ENCODE measurements at places on chromosomes 5 and 9.
A peak's percentile ranks its signal among the peaks of the same experiment; 100 is the strongest.

- DNase-seq, result no peak
Measured at GRCh38 chr5:97363577-97363976, 180.5 kb upstream of the RIOK2 start.

DNA sequence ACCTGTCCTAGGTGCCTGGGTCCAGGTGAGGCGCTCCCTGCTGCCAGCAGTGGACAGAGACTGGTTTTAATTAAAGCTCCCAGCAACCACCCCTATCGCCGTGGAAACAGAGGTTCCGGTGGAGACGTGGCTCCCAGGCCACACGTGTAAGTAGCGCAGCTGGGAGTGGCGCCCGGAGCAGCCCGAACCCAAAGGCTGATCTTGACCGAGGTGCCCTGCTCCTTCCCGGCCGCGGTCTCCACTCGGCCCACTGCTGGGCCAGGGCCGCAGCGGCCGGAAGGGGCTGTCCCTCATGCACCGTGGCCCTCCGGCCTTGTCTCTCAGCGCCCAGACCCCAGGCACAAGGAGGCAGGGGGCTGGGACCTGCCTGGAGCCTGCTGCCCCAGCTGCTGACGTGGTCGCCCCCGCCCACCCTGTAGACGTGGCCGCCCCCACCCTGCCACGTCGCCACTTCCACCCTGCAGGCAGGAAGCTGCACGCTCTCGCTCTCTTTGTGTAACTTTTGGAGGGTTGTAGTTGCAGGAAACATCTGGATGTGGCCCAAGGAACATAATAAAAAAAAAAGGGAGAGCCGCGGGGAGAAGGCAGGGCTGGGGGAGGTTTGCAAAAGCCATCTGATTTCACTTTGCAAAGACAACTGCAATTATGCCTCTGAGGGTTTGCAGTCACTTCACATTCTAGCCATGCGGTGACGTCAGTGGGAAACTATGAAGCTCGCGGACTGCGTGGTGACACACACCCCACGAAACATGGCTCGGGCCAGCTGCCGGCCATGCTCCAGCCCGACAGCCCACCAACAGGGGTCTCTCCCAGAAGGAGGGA lies 129.9 kb downstream of the RXRA start:
- DNase-seq, result peak; percentile 39

DNA sequence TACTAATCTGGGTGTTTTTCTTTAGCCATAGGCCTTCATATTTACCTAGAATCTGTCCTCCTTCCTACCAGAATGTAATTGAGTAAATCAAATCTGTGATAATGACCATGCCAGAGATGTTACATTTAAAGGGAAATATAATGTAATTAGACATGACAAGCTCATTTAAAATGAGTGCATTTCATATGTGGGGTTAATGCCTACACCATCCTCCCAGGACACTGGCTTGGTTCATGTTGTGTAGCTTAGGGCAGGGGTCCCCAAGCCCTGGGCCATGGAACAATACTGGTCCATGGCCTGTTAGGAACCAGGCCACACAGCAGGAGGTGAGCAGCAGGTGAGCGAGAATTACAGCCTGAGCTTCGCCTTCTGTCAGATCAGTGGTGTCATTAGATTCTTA lies 276.9 kb upstream of the DAP start:
- no peak for DNase-seq

- no peak for DNase-seq
Measured at GRCh38 chr5:139256820-139257219, 36.7 kb upstream of the MATR3 start.

DNA sequence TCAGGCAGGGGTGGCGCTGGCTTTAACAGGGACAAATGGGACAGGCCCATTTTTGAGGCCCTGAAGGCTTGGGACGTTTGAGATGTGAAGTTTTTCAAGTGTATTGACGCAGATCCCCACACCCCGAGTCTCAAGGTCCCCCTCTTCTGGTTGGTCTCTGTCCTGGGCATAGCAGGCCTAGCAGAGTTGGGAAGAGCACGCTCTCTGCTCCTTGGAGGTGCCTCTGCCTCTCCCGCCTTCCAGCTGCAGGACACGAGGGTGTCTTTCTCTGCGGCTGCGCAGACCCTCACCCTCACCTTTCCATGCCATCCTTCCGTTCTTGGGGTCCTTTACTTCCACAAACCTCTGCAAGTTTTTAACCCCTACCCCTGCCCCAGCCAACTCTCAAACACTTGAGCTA lies 18.6 kb downstream of the ADAMTSL2 start:
- no peak for DNase-seq

GRCh38 chr9:138040446-138041430 lies 163.2 kb downstream of the CACNA1B start:
- DNase-seq, result no peak

DNA sequence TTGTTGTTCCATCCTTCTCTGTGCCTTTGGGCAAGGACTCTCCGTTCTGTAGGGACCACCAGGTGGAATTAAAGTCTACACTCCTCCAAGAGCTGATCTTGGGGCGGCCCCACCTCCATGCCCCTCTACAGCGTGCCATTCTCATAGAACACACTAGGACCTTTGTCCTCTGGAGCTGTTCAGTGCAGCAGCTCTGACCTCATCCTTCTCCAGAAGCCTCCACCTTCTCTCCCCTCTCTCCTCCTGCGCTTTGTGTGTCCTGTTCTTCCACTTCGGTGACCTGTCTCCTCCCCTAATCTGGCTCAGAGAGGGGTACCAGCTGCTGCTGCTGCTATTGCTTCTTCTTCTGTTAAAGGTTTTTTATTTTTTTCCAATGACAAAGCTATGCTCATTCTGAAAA lies 1.8 kb upstream of the MACROH2A1 start:
- no peak for DNase-seq

- no peak for DNase-seq
Measured at GRCh38 chr9:93298498-93299417, 114.8 kb downstream of the WNK2 start.

GRCh38 chr9:128575916-128576315 lies 23.5 kb downstream of the SPTAN1 start:
- DNase-seq, result no peak

DNA sequence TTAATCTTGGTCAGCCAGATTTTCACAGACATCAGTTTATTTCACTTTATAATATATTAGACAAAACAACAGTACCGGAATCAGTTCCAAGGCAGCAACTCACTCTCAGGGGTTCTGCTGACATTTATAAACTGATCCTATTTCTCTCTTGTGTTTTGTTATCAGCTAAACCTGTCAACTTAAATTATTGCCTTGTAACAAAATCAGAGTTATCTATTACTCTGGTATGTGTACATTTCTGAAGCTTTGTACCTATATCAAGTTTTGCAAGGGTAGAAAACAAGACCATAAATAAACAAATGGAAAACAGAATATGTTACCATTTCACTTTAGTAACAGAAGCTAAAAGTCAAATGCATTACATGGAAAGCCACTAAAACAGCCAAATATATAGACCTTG lies 122.1 kb downstream of the SIL1 start:
- no peak for DNase-seq

- no peak for DNase-seq
Measured at GRCh38 chr5:129356846-129357245, 103.3 kb upstream of the ADAMTS19 start.

DNA sequence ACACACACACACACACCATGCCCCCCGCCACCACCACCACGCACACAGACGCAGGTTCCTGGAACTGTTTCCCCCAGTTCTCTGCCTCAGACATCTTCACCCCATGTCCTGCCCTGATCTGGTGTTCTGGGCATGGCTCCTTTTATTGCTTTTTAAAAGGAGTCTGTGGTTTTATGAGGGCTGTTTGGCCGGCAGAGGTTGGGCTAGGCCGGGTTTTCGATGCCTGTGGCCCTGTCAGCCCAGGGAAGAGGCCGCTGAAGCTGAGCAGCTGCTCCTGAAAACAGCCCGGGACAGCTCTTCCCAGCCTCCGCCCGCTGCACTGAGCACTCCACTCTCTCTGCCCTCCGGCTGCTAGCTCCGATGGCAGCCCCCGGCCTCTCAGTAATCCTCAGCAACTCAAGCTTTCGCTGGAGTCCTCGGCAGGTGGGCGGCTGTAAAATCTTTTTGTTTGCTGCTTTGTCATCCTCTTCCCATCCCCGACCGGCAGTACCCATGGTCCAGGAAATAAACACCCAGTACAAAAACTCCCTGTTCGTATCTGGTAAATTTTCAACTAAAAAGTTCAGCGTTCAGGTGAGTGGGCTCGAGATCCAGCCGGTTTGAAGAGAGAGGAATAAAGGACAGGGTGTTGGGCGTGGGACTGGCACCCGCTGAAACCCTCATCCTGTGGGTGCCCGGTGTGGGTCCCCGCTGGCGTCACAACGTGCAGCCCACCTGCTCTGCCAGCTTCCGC lies 103.0 kb upstream of the ERCC6L2 start:
- DNase-seq, result no peak

DNA sequence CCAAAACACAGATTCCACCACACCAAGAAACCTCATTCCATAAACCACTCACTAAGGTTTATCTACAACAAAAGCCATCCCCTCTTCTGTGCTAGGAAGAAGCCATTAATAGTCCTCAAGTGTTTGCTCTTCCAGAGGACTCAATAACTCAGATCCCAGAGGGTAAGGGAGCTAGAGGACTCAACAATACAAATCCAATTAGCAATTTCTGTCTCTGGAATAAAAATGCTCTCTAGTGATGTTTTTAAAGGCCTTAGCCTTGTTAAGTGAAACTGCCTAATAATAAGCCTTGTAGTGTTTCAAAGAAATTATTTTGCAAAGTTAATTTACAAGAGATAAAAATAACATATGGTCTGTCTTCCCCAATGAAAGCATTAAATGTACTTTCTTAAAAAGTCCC lies 942.4 kb downstream of the CDH12 start:
- no peak for DNase-seq

DNA sequence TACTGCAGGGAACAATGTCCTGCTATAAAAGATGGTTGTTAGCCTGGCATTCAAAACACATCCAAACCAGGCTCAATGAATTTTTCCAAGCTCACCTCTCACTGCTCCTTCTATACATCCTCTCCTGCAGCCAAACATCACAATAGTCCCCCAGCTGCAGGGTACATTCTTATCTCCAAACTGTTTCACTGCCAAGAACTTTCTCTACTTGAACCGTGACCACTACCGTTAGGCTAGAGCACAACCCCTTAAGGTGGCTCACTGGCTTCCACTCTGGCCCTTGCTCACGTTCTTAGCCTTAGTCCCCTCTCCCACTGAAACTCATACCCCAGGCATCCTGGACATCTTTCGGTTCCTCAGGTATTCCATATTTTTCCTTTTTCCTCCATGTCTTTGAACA lies 29.0 kb upstream of the ANXA6 start:
- DNase-seq, result no peak

DNA sequence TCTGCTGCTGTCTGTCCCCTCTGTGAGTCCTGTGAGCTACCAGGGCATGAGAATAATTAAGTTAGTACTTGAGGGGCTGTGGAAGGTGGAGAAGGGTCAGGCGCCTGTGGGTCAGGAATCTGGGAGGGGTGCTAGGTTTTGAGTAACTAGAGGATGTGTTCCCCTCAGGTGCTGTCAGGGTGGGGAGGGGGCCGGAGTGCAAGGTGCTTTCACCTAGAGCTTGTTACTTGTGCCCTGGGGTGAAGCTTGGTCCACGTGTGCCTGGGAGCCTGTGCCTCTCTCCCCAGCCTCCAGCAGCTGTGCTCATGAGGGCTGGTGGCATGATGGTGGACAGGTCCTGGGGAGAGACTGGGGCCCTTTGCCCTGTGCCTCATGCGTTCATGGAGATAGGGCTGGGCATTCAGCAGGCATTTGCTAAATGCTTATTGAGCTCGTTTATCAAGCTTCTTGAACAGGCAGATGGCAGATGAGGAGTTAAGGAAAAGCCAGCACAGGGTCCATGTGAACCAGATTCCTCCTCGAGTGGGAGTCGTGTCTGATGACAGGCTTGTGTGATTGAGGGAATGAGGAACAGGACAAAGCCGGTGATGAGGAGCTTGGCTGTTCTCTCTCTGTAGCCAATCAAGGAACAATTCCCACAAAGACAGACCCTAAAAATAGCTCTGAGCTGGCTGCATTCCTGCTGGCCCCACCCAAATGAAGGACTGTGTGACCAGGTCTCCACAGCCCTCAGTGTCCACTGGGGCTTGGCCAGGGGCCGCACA lies 40.9 kb downstream of the CACNA1B start:
- no peak for DNase-seq

DNA sequence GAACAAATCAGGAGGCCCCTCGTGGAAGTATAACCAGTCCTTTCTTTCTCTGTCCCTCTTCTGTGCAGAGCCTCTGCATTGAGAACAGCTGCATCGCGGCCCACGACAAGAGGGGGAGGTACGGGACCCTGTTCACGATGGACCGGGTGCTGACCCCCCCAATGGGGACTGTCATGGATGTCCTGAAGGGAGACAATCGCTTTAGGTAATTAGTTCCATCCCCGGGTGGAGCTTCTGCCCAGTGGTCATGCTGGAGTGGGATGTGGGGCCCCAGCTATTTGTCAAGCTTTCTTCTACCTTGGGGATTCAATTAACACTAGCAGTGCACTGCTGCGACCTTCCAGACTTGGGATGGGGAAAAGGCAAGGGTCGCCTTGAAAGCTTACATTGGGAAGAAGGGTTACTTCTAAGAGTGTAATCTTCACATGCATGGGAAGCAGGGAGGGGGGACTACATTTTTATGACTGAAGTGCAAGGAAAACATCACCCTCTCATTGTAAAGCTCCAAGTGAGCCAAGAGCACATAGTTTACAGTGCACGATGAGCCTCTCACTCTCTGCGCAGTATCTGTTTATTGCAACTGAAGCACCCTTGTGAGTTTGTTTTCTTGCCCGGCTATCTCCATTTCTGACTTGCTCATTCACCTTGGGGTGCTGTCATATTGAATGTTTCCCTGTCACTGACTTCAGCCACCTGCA lies 27.0 kb downstream of the TGFBI start:
- no peak for DNase-seq

DNA sequence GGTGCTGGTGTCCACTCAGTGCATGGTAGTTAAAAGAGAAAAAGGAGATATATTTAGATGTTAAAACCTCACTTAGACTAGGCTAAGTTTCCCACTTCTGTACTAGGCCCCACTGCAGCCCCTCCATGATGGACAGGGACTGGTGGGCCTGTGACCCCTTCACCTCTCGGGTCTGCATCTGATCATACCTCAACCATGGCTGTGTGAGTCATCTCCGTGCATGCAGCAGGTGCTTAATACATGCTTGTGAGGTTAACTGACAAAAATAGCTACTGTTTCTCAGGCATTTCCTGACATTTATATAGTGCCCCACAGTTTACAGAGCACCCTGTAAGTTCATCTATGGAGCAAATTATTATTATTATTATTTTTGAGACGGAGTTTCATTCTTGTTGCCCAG lies 8.4 kb upstream of the URM1 start:
- DNase-seq, result no peak

GRCh38 chr9:90303655-90304054 lies 339.0 kb downstream of the DIRAS2 start:
- DNase-seq, result no peak

DNA sequence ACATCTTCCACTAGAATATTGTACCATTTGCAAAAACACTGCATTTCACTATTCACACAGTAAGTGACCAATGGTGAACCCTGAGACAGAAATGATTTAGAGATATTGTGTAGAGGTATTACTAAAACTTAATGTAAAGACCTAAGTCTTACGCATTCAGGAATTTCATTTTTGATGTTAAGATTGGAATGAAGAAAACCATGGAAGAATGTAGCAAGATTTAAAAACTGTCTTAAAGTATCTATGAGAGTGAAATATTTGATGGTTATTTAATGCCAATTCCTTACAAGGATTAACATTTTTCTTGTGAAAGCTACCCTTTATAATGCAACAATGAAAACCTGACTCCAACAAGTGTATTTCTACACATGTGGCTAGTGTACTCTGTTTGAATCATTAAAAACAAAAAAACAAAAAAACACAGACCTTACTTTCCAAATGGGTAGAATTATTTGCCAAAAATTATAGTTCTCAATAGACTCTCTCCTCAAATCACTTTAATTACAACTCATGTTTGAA lies 172.0 kb downstream of the NNT start:
- DNase-seq, result no peak

GRCh38 chr5:68708842-68709170 lies 385.0 kb upstream of the SLC30A5 start:
- DNase-seq, result no peak
